ENCODE measurements at places on chromosomes 1 and 21.

DNA sequence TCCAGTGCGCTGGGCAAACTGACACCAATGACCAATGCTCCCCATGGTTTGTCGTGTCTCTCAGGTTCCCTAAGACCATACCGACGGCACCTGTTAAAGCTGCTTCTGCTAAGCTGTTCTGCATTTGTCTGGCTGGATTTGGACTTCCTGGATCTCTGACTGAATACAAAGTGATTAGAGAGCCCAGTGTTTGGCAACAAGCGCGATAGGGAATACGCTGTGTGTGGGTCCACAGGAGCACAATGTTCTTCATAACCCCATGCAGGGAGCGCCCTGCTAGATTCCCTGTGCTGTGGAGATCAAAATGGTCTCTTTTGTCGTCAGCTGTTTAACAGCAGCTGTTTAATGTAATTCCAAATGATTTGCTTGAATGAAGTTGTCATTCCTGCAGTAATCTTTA lies 26.0 kb upstream of the ESRRG start:
- no peak for DNase-seq

DNA sequence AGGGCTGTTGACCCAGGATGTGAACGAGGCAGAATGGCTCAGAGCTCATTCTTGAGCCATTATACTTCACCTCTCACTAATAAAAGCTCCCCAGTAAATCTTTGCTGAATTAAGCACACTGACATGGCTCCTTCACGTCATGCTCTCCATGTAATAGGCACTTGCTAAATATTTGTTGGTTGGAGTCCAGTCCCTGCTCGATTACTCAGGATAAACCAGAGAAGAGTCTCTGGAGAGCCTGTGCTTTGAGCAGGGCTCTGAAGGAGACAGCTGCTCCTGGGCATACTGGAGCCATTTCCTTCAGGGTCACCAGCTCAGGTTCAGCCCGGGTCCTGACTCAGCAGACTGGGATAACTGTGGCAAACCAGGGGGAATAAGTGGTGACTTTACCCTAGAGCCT lies 46.9 kb downstream of the HLX start:
- DNase-seq: no peak

- no peak for DNase-seq
Measured at GRCh38 chr1:42941640-42942330, 16.9 kb downstream of the SLC2A1 start.

- no peak for DNase-seq
Measured at GRCh38 chr1:41361495-41362356, 492 bp downstream of the FOXO6 start.

GRCh38 chr1:34113362-34113761 lies 51.7 kb downstream of the CSMD2 start:
- DNase-seq: no peak

DNA sequence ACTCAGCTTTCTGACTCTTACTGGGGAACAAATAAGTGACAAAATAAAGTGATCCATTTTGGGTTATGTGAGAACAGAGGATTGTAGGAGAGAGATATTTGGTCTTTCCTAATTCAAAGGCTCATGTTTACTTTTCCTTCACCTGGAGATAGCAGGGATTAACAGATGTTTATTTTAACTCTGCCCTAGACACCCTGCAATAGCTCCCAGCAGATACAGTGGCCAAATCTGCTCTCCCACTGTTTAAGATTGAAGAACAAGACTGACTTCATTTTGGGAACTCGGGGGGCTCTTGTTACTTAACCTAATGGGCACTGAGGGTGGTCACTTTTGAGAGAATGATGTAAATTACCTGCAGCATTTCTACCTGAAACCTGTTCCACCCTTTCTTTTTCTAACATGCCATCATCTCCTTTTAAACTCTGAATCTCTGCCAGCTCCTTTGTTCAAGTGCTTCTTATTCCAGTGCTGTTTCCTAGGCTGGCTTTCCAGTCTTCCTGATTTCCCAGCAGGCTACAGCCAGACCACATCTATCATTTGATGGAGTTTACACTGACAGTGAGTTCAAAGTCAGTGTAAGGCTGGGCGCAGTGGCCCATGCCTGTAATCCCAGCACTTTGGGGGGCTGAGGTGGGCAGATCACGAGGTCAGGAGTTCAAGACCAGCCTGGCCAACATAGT lies 90.0 kb downstream of the SELENOF start:
- DNase-seq: no peak

DNA sequence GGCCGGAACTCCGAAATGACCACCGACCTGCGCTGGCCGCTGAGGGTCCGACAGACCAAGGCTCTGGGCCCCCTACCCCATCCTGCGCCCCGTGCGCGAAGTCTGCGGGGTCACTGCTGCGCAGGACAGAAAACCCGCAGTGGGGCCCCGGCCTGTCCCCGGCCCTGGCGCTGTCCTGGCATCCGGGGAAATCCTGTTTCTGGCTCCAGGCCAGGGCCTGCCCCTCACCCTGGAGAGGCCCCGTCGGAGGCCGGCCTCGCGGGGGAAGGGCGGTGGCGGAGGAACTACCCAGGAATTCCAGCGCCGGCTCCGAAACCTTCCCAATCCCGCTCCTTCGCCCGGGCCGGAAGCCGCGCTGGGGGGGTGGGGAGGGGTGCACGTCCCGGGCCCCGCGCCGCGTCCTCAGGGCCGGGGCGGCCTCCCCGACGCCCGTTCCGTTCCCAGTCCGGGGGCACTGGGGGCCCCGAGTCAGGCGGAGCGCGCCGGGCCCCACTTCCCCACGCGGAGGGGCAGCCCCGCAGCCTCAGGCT lies 77.0 kb downstream of the MORN1 start:
- DNase-seq: no peak

- no peak for DNase-seq
Measured at GRCh38 chr1:162857850-162858249, 3.1 kb downstream of the CCDC190 start.

DNA sequence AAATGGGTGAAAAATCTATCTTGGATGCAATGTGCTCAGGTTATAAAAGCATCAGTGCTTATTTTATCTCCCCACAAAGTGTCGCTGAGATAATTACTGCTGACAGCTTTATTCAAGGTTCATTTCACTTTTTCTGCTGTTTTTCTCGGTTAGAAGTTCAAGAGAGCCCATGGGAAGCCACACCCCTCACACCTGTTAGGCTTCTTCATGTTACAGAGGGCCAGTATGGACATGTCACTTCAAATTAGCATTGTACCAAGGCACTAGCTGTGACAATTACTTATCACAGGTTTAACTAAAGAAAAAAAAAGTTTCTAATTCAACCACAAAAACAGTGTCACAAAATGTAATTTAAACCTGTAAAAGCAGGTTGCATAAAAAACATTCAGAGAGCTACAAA lies 187.3 kb upstream of the DMRTA2 start:
- DNase-seq: no peak

DNA sequence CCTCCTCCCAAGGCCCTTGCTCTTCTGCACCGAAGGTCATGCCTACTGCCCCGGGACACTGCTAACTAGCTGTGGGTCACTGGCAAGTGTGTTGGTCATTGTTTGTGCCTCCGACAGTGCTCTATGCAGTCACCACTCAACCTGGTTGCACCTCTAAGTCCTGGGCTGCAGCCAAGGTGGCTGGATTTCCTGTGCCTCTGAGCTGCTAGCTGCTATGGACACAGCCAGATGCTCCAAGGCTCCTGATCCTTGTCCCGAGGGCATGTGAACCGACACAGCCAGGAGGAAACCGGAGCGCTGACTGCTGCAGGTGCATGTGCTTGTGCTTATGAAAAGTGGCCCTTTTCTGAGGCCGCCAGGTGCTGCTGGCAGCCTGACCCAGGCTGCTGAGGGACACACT lies 14.7 kb upstream of the SPOCD1 start:
- DNase-seq: no peak

DNA sequence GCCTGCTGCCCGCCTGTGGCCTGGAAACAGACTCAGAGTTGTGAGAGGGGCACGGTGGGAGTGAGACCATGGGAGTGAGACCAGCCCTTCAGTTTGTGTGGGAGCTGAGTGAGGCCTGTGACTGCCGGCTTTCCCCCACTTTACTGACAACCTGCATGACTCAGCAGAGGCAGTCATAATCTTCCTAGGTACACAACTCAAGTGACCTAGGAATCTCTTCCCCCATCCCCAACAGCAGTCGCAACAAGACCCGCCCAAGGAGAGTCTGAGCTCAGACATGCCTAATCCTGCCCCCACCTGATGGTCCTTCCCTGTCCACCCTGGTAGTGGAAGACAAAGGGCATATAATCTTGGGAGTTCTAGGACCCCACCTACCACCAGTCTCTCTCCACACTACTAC lies 44.2 kb downstream of the KLHL20 start:
- DNase-seq: no peak

GRCh38 chr1:171794085-171794484 lies 12.6 kb downstream of the METTL13 start:
- peak; percentile 25 for DNase-seq

DNA sequence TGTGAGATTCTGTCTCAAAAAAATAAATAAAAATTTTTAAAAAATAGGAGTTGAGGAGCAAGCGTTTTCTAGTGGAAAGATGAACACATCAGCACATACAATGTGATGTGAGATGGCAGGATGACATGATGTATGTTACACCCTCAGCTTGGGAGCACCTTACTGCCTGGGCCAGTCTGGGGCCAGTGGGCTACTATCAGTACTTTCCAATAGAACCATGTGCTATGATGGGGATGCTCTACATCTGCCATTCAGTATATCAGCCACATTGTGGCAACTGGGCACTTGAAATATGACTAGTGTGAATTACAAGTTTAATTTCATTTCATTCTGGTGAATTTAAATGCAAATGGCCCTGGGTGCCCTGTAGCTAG lies 156.0 kb downstream of the PGBD5 start:
- no peak for DNase-seq

GRCh38 chr1:167185062-167185461 lies 35.6 kb upstream of the POU2F1 start:
- DNase-seq: no peak

DNA sequence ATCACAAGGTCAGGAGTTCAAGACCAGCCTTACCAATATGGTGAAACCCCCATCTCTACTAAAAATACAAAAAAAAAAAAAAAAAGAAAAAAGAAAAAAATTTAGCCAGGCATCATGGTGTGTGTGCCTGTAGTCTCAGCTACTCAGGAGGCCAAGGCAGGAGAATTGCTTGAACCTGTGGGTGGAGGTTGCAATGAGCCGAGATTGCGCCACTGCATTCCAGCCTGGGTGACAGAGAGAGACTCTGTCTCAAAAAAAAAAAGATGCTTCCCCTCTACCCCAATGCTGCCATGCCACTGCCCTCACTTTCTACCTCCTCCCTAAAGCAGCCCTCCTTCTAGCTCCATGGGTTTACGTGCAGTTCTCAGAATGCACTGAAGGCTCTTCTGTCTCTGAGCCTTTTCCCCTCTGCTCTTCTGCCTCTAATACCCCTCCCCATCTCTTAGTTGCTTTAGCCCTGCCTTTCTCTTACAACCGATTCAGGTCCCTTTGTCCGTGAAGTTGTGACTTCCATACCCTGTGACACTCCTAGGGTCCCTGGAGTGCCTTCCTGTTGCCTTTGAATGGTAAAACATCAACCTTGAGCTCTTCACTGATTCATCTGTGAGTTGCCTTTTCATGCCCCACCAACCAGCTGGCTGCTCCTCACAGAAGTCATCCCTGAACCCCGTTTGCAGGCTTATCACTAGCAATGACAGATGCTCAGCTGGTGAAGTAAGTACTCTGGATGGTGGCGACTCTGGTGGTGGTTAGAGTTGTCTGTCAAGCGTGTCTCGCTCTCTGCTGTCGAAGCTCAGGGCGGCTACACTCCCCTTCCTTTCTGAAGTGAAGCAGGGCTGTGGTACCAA lies 234.9 kb downstream of the RHOU start:
- DNase-seq: no peak

GRCh38 chr1:116832932-116833578 lies 76.7 kb upstream of the PTGFRN start:
- no peak for DNase-seq

GRCh38 chr1:112517231-112517630 lies 8.5 kb downstream of the WNT2B start:
- no peak for DNase-seq
